ENCODE measurements at places on chromosomes 5 and 9.

DNA sequence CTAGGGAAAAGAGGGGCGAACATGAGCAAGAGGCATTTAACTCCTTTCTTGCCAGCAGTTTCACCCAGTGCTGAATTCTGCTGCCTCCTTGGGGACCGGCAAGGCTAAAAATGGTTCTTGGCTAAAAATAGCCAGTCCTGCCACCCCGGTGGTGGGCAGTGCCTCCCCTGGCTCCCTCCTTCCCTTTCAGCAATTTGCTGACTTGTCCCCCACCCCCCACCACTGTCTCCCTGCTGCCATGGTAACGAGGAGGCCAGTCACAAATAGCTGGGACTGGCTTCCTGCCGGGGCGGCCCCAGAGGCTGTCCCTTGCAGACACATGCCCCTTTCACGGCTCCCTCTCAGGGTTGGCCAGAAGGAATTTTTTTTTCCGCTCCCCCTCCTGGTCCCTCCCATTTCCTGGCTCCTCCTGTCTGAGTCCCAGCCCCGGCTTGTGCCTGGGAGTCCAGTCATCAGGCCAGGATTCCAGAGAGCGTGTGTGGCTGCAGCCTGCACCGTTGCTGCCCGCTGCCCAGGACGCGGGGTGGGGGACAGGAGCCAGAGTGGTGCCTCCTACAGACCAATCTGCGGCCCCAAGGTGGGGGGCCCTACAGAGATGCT is 130.3 kb downstream of the RGS3 start:
- no peak for DNase-seq

GRCh38 chr5:139275956-139276355 is 17.6 kb upstream of the MATR3 start:
- DNase-seq, result no peak

DNA sequence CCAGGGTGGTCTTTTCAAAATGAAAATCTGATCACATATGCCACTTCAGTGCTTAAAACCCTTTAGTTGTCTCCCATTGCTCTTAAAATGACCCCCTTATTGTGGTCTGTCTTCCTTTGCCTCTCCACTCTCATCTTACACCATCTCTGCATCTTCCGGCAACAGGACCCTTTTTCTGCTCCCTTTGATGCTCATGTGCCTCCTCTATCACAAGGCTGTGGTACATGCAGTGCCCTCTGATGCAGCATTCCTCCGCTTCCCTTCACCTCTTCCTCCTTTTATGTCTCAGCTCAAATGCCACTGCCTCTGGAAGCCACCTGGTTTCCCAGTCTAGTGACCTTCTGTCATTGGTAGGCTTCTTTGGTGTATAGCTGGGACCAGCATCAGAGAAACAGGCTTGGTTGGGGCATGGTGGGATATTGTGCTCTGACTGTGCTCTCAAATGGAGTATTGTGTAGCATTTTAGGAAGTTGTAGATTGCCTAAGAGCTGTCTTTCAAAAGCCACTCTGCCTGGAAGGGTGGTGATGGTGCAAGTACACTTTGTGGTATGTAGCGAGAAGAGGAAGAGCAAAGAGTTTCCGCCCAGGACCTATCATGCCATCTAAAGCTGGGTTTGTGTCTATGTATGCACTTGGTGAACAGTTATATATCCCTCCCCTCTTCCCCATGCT is 28.1 kb downstream of the ARHGAP26 start:
- DNase-seq, result no peak

DNA sequence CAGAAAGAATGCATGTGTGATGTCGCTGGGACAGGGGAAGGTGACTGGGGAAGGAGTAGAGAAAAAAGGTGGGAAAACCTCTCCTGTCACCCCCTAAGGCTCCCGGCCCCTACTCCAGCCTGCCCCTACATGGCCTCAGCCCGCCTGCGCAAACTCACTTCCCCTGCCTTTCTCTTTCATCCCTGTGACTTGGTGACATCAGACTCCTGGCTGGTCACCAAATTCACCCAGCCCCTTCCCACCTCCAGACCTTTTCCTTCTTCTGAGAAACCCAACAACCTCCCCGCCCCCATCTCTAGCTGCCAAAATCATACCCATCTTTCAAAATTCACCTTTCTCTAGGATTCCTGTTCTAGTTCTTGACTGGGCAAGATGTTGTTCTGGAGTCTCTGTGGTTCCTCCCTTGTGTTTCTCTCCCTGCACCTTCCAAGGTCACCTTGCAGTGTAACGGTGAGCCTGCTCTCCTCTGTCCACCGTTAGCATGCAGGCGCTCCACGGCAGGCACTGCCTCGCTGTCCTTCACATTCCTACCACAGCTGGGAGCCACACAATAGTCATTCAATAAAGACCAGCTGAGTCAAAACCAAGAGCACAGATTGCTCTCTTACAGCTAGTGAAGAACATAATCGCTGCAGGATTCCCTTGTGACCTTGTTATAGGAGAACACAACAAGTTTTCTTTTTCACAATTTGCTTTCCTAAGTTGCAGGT is 134.5 kb downstream of the FANCC start:
- no peak for DNase-seq

- no peak for DNase-seq
Observed at GRCh38 chr9:136273921-136274785, 28.5 kb upstream of the QSOX2 start.

DNA sequence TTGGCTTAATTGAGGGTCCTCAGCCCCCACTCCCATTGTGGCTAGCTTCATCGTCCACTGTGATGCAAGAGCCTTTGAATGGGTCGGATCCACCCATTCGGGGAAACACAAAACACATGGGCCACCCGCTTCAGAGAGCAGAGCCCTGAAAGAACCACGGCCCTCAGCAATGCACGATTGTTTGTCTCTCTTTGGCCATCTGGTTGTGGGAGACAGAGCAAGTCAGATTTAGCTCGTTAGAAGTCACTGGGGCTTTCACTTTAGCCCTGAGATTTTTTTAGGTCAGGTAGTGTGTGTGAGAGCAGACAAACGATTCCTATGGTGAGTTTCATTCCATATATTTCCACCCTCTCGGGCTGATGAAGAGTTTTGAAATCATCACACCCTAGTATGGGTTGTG is 12.9 kb upstream of the COL15A1 start:
- DNase-seq, result no peak

DNA sequence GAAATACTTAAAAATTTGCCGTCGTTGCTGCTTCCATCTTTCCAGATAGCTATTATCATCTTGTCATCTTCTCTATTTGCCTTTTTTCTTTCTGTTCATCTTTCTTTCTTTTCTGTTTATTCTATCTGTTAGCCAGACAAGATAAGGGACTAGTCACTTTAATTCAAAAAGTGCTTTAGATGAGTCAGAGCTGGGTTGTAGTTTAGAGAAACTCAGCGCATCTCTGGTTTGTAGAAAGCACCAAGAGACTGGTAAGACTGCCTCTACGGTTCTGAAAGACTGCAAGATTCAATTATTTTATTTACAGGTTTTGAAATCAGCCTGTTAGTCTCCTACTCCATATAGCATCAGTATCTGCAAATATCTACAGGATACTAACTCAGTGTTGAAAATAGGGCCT is 562.8 kb upstream of the RIOK2 start:
- no peak for DNase-seq

DNA sequence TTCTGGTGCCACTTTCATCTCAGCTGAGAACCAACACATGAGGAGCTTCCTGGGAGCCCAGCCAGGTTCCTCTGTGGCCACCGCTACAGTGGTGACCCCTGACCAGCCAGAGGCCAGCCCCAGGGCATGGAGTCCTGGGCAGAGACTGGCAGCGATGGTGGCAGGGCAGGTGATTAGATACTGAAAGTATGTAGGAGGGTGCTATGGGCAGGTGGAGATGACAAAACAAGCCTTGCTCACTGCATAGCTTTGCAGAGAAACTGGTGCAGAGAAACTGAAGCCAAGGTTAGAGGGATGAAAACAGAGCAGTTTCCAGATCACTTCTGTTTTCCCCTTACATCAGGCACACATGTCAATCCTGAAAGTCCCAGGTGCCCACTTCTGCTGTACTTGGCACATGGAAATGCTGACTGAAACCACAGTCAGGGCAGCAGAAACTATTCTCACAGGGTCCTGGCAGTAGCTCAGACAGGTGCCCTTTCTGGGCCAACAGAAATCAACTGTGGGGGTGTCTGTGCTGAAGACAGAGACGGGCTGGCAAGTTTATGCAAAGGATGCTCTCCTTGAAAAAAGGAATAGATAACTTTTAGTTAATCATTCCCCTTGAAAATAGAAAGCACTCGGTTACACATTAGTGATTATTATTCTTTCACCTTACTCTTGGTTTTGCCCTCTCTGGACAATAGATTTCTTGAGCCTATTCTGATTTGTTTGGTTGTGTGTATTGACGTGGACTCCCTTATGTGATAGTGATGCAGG is 90.3 kb downstream of the ANKRD55 start:
- no peak for DNase-seq

GRCh38 chr5:84290673-84291072 is 94.0 kb downstream of the EDIL3 start:
- no peak for DNase-seq

- no peak for DNase-seq
Observed at GRCh38 chr5:82952326-82952725, 124.9 kb downstream of the TMEM167A start.

DNA sequence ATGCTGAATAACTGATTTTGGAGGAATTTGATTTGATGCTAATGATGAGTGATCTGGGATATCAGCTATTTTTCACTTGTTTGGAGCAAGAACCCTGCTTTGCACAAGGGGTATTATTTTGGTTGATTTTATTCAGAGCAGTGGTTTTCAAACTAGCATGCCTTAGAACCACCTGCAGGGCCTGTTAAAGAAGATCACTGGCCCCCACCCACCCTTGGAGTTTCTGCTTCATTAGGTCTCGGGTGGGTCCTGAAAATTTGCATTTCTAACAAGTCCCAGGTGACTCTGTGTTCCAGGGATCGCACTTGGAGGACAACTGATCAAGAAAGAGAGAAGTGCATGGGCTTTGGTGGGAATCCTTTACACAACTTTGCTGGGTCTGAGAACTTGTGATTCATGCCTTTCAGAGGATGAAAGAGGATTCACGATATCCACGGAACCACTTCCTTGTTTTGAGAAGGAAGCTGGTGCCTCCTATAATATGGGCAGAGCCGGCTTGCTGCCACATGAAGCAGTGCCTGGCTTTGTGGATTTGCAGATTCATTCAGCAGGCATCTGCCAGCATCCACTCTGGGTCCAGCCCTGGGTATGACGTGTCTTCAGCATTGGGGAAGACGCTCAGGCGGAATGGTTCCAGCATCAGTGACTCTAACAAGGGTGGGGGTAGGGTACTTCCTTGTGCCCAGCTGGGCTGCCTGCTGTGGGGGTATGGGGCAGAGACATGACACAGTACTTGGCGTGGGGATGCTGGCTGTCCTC is 106.6 kb upstream of the PITX1 start:
- DNase-seq, result no peak

DNA sequence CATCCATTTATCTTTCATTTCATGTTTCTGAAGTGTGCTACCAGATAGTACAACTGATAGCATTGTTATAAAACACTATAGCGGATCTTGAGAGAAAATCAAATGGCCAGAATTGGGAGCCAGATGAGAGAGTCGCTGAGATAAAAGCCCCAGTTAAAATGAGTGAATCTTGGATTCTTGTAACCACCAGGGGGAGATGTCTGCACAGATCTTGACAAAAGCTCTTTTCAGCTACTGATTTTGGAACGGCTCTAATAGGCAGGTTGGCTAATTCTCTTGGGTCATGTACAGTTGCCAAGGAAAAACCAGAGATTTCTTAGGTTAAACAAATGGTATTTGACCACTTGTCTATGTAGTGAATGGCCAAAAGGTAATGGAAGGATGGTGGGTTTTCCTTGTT is 21.7 kb downstream of the F2RL2 start:
- DNase-seq, result peak; percentile 25

GRCh38 chr5:134444941-134445471 is 33.3 kb upstream of the CDKN2AIPNL start:
- no peak for DNase-seq

DNA sequence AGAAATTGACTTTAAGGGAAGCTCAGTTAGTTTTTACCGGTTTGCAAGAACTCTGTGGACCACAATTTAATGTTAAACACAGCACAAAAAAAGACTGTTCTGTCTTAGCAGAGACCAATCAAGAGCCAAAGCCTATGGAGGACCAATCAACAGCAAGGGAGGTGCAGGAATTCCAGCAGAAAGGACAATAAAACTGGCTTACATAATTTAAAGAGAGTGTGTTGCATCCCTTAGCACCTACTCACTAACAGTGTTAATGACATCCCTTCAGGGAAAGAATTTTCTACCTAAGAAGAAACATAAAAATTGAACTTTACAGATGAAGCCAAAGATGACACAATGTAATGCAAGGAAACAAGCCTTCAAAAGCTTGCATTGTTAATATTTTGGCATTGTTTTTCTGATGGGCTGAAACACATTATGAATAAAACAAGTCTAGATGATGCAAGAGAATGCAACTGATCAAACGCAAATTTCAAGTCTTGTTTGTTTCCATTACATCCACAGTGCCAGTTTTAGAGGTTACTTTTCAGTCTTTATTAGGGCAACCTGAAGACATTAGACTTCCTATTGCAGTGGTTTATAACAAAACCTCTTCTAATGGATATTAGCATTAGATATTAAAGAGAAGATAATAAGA is 111.3 kb upstream of the FST start:
- no peak for DNase-seq

- DNase-seq, result no peak
Observed at GRCh38 chr5:68161156-68161555, 54.4 kb upstream of the PIK3R1 start.

GRCh38 chr5:123132316-123132715 is 43.3 kb downstream of the PRDM6 start:
- no peak for DNase-seq

GRCh38 chr9:93960971-93961841 is 6.1 kb upstream of the BARX1 start:
- DNase-seq, result no peak
